Globus pallidus (tissue), 1 donor: ENCODE measurements at places on chromosomes 3 and 15.

DNA sequence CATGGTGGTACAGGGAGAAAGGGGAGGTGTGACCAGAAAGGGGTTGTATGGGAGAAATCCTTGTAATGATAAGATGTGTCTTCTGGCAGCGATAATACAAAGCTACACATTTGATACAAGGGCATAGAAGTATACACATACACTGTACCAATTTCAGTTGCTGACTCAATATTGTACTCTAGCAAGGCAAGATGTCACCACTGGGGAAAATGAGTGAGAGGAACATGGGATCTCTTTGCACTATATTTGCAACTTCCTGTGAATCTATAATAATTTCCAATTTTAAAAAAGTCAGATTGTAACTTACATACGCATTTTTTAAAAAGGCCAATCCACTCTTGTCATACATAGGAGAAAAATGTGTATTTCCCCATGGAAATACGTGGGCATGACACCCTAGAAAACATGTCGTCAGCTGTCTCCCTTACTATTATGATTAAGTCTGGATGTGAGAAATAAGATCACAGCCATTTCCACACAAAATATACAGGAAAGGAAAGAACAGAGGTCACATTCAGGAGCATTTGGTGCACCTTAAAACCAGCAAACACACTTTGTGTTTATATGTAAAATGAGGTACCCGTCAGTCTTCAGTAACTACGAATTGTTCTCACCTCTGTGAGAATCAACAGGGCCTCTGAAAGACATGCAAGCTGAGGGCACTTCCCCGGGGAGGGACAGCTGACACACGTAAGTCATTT is 22.9 kb downstream of the PRR23E start:
- DNase-seq: no peak

DNA sequence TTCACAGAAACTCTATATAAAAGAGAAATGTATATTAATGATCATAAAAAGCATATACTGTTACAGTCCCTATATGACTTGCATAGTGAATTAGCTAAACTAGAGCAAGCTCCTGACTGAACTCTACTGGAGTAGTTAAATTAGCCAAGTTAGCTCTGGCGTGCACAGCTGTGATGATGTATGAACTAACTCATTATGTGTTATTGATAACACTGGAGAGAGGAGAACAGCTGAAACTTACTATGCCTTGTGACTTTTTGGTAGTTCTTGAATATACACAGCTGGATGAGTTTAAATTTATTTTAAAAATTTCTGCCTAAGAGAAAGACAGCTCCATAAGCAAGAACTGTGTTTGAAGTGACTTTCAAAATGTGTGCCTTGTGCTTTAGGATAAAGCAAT is 8.1 kb downstream of the TIPARP start:
- DNase-seq: no peak

DNA sequence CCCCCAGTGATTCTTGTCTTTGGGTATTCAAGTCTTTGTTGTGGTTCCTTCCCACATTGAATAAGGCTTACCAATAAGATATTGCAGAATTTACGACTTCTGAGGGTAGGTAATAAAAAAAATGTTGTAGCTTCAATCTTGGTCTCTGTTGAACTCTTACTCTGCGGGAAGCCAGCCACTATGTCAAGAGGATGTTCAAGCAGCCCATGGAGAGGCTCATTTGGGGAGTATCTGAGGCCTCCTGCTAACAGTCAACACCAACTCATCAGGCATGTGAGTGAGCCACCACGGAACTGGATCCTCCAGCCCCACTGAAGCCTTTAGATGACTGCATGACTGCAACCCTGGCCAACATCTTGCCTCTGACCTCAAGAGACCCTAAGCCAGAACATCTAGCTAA is 3.2 kb upstream of the TBC1D23 start:
- no peak for DNase-seq

- no peak for DNase-seq
Observed at GRCh38 chr3:128480278-128480677, 12.7 kb downstream of the GATA2 start.

DNA sequence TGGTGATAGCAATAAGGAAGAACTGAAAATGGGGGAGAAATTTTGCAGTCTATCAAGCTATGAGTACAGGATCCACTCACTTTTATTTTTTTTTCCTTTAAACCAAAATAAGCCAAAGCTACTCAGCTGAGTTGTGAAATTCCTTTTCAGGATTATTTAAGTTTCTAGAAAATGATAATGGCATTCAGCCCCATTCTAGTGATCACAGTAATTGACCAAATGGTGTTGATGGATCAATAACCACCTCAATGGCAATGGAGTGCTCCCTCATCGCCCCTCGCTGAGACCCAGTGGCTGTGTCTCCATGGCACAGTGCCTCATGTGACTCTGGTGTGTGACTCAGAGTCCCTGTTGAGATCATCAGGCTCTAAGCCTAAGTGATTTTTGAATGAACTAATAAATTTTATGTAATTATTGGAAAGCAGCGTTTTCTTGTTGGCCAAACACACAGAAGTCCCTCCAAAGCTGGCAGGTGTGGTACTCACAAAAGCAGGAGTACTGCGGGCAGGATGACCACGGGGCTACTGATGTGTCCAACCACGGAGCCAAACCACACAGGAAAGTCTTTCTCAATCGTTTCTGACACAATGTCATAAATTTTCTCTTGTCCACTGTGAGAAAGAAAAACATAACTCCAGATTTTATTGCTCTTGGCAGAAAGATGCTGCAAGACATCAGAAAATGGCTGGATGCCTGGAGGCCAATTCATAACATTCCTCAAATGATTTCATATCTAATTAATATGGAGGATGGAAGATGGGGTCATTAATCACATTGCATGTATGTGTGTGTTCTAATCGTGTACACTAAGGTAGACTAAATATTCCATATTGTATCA is 14.4 kb upstream of the STARD5 start:
- DNase-seq: no peak

- DNase-seq: no peak
Observed at GRCh38 chr15:91393186-91393585, 293.1 kb downstream of the SV2B start.

GRCh38 chr3:55541016-55541415 is 53.9 kb upstream of the WNT5A start:
- no peak for DNase-seq

- DNase-seq: peak; percentile 5
Observed at GRCh38 chr3:125179143-125179883, 33.2 kb downstream of the SLC12A8 start.

DNA sequence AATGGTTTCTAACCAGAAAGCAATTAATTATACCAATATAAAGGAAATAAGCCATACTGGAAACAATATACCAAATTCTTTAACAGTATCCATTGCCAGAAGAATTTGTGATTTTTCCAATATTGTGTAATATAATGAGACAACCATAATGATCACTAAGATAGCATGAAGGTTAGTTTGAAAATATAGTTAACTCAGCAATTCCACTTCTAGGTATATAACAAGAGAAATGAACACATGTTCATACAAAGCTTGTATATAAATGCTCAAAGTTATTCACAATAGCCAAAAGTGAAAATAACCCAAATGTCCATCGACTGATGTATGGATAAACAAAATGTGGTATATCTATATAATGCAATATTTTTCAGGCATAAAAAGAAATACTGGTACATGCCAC is 369.1 kb downstream of the TBC1D5 start:
- DNase-seq: no peak

GRCh38 chr3:52405601-52406110 is 39.2 kb downstream of the SEMA3G start:
- DNase-seq: no peak

DNA sequence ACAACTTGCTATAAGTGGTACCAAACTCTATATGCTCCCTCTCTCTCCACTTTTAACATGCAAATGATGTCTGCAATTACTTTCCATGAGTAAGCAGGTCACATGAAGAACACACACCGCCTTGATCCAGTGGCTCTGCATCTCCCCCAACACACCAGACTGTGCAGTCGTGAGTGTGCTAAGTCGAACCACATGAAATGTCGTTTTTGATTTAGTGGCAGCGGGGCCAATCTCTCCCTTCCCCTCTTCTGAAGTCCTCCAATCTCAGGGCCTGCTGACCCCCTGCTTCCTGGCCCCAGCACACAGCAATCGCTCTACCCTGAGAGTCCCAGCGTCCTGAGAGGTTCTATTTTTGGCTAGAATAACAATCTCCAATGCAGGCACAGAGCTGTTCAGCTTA is 312.5 kb downstream of the SHQ1 start:
- DNase-seq: no peak

- no peak for DNase-seq
Observed at GRCh38 chr3:150898046-150898754, 7.0 kb downstream of the MINDY4B start.

DNA sequence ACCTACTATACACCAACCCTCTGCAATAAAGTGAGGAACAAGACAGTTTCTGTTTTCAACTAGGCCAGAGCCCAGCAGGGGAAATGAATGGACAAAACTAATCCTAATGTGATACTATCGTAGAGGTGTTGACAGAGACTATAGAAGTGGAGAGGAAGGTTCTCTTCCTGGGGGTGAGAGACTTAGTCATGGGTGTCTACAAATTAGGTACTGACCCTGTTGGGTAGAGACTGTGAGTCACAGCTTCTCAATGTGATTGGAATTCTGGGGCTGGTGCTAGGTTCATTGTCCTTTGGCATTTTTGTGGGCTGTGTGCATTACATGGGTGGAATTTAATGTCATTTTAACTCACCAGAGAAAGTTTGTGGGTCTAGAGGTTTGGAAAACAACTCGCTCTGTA is 79.3 kb downstream of the ADAMTSL3 start:
- no peak for DNase-seq

DNA sequence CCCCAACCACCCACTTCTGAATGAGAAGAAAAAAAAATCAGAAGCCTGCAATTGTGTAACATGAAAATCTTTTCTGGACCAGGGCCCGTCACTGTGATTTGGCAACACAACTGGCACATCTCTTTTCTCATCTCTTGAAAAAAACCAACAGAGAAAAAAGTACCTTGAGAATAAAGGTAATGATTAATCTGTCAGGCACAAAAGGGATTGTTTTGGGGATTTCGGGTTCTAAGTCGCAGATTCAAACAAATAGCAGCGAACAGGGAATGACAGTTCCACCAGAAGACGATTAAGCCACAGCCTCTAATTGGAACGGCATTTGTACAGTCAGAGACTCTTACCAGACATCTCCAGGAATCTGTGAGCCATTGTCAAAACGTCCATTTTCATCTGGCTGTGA is at the start of gene AQP9:
TSS of gene AQP9 (plus strand) at position 276 of the 400 bp plus-strand sequence. CDS start 185 bp downstream, outside the sequence.
- no peak for DNase-seq

- no peak for DNase-seq
Observed at GRCh38 chr3:189699885-189700284, 68.7 kb downstream of the TP63 start.

DNA sequence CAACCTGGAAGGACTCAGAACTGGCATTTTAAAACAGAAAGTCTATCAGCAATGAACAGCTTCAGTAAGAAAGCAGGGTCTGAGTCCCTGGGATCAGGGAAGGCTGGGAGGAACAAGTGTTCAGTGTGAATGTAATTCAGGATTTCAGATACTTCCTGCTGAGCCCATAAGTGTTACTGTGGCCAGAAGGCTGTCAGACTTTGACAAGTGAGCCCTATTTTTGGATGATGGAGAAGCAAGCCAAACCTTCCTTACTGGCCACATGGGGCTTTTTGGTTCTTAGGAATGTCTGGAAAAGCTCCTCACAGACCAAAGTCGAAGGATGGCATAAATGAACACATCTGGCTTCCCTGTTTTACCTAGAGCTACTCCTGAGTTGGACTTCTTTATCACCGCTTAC is 157.2 kb downstream of the BBX start:
- DNase-seq: no peak
